Calu3 (cell line): ENCODE measurements at places on chromosomes 13 and 19. TPM values are rescaled to one million over a fixed set of nuclear protein-coding genes. Genes with fewer than 3 reads are reported as not detected.

BLOC1S3 gene
- 22.7 and 25.2 TPM in 2 replicates for total RNA-seq

DNA sequence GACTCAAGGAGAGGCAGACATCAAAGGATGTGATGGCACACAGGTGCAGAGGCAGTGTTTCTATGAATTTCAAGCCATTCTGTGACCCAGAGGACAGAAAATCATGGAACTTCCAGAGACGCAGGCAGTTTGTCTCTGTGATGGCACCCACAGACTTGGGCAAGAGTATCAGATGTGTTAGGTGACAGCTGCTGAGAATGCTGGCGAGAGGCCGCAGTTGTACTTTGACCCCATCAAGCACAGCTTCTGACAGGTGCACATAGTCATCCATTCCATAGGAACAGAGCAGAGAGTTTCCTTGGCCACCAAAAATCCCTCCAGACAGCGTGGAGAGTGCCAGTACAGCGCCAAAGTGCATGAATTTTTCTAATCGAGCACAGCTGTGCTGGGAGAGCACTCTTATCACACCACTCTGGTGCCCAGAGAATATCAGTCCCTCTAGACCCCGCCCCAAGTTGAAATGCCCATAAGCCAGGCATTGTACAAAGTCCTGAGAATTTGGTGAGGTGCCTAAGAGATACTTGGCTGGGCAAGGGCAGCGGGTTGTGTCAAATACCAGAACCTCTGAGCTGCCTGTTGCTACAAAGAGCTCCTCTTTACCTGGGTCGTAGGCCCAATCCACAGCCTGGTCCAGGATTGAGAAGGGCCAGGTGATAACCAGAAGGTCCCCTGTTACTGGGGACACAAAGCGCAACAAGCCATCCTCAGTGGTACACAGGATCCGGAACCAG lies 12.4 kb downstream of the WDR87 start:
- no peak for DNase-seq

SKA3 gene
- 17.5 and 25.9 TPM in 2 replicates for total RNA-seq

NLRP11 gene
- total RNA-seq = 0.22 TPM in 1 of 2 replicates, not detected in the other

B3GNT8 gene
- 0.19 TPM in 1 of 2 replicates, not detected in the other for total RNA-seq
